ENCODE measurements at places on chromosomes 4 and X.

DNA sequence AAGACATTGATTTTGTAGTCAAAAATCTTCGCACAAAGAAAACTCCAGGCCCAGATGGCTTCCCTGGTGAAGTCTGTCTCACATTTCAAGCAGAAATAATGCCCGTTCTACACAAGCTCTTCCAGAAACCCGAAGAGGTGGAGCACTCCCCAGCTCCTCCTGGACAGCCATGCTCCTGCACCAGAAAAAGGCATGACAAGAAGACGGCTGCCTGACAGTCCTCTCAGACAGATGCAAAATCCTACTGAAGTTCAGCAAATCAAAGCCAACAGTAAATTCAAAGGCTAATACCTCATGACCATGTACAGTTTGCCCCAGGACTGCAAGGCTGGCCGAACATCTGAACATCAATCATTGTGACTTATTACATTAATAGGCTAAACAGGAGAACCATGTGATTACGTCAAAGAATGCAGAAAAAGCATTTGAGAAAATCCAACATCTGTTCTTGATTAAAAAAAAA lies 30.8 kb upstream of the MXD4 start:
- peak; percentile 10 for DNase-seq

DNA sequence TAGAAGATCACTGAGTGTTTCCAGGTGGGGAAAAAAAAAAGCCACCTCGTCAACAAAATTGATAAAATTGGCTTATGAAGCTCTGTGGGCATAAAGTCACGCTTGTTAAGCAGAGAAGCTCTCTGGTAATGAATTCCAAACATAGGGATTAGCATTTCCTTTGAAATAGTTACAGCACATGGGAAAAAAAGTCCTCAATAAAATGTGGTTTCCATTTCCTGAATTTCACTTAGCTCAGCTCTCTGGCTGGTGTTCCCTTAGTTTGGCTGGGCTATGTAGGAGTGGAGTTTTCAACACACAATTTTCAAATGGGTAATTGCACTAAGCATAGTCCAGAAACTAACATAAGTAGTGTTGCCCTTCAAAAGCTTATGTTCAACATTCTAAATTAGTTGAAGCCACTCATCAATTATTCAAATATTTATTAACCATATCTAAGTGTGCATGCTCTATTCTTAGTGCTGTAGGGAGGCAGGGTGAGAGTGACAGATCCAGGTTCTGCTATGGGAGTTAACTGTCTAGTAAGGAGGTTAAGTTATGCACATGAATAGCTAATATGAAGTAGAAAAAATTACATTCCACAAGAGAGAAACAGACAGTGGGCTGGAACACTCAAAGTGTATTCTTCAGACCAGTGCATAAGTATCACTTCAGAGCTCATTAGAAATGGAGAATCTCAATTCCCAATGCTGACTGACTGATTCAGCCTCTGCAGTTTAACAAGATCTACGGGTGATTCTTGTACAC lies 445.7 kb downstream of the SMARCA1 start:
- no peak for DNase-seq

DNA sequence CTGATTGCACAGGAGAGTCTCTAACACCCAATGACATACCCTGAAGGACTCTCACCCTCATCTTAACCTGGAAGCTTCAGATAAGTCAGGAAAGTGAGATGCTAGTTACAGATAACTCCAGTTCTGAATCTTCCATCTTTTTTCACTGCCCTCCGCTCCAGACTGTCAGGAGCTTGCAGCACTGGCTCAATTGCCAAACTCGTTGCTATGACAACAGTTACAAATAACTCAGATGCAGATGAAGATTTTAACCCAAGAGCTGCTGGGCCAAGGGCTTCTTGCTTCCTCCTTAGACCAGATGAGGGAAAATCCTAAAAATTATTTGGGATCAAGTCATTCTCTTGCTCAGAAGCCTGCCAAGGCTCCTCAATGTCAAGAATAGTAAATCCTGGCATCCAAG lies 109.1 kb upstream of the HUWE1 start:
- DNase-seq, result peak; percentile 3

GRCh38 chrX:56232221-56233082 lies at the start of gene KLF8:
Gene KLF8 (plus strand): TSS chrX:56232356. CDS start chrX:56233335, 979 bp downstream.
- DNase-seq, result peak; percentile 1

- DNase-seq, result no peak
Measured at GRCh38 chr4:17068891-17069290, 170.4 kb upstream of the LDB2 start.

DNA sequence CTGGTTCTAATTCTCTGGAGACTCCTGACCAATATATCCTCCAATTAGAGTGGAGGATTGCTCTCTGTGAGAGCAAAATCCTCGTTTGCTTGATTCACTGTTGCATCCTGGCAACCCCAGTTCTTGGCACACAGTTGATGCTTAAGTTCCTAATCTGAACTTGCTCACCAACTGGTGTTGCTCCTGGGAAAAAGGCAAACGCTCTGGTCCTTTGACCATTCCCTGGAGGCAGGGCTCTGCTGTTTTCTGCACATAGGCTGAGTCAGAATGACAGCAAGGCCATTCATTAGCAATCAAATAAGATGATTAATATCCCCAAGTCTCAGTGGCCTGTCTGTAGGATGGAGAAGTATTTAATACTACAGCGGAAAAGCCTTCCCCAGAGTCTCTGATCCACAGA lies 172.7 kb upstream of the TBC1D9 start:
- DNase-seq, result no peak

DNA sequence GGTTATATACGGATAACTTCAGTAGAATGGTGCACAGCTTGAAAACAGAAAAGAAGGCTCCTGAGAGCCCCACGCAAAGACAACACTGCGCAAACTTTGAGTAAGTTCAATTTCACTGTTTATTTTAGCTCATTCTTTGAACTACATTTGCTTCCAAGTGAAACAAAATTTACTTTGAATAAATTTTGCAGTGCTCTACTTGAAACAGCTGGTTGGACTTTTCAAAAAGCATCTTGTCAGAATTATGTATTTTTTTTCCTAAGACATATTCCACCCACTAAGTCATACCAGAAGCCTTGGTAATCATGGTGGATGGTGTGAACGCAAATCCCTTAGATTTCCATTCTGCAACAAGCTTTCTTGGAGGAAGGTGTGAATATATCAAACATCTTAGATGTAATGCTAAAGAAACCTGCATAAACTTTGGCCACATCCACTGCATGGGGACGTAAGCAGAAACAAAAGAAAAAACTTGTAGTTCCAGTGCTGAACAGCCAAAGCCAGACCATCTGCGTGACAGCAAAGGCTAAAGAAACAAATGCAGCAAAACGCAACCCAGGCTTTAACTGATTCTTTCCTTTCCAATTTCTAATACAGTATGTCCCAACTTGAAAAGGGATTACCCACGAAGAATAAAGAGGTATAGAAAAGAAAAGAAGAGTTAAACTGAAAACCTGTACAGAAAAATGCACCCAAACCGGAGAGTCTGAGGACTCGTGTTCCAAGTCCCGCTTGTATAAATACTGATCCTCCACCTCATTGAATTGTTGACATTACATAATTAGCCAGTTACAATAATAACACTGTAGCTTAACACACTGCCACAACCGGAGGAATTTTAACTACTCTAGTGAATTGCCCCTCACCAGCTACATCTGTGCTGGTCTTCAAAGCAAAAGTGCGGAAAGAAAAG lies 90.9 kb downstream of the SH3RF1 start:
- DNase-seq, result no peak

DNA sequence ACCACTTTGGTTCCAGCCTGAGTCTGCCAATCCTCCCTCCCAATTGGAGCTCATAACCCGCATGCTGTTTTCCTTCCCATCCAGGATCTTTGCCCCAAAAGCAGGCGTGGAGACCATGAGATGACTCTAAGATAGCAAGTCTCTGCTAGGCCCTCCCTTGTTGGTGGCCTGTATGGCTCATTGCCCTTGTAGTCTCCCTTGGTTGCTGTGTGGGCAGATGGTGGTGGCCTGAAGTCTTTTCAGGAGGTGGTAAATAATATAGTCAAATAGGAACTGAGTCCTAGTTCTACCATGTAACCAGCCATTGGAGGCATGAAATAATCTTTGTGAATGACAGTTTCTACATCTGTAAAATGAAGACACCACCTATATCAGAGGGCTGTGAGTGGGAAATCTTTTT lies 1.2 kb downstream of the ATP6AP1 start:
- no peak for DNase-seq

DNA sequence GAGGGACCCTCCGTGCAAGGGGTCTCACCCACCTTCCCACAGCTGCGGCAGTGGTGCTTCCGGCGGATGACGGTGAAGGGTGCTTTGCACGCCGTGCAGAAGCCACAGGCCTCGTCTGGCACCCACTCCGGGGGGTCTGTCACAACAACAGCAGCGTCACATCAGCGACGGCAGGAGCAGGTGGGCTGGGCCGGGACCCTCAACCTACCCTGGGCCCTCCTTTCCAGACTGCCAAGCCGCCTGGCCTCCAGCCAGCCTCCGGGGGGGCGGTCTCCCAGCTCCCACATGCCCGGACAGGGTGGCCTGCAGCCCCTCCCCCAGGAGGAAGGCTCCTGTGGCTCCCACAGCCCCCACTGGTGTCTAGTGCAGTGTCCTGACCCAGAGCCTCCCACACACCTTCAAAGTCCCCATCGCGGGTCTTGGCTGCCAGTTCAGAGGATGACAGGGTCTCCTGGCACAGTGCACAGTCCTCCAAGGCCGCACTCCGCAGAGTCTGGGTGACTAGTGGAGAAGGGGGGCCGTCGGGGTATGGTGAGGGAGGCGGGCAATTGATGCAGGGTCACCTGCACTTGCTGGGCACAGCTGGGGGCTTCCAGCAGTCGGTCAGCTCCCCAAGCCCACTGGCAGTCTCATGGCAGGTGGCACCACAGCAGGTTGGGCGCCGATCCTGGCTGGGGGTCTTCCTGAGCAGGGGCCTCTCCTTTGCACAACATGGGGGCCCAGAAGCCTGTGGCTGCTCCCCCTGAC lies 9.5 kb upstream of the MXD4 start:
- no peak for DNase-seq

DNA sequence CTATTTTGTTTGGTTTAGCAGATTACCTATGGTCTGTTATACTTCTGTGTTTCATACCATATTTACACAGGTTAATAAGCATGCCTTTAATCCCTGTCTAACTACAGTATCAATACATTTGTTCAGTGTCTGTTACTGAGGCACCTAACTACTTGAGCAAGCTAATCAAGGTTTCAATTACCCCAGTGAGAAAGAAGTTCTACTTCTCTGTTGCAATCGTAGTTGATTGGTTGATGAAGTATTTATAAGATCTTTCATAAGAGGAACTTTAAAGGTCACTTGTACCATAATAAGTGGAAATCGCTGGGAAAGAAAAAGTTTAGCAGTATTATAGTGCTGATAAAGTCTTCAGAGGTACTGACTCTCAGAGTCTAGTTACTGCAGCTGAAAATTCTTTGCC lies 490.6 kb downstream of the RPA4 start:
- no peak for DNase-seq

- DNase-seq, result no peak
Measured at GRCh38 chr4:147578593-147578992, 38.6 kb upstream of the TMEM184C start.

DNA sequence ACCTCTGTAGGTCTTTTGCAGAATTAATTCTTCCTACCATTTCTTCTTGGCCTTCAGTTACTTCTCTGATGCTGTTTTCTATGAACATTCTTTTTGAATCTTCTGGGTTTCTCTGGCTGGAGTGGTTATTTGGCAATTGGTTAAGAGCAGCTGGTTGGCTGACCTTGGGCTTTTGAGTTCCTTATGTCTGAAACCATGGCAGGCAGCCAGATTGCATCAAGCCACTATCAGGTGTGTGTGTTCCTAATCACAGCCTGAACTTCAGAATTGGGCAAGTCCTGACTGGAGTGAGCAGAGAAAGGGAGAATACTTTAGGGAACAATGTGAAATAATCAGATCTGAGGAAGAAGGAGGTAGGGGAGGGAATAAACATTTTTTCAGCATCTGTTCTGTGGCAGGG lies 90.2 kb downstream of the ARHGAP10 start:
- DNase-seq, result peak; percentile 83

- DNase-seq, result no peak
Measured at GRCh38 chr4:181855307-181855706, 387.9 kb upstream of the TENM3 start.

GRCh38 chr4:41202820-41203568 lies 11.3 kb downstream of the APBB2 start:
- no peak for DNase-seq

GRCh38 chr4:84279678-84280077 lies 219.4 kb downstream of the NKX6-1 start:
- DNase-seq, result no peak

DNA sequence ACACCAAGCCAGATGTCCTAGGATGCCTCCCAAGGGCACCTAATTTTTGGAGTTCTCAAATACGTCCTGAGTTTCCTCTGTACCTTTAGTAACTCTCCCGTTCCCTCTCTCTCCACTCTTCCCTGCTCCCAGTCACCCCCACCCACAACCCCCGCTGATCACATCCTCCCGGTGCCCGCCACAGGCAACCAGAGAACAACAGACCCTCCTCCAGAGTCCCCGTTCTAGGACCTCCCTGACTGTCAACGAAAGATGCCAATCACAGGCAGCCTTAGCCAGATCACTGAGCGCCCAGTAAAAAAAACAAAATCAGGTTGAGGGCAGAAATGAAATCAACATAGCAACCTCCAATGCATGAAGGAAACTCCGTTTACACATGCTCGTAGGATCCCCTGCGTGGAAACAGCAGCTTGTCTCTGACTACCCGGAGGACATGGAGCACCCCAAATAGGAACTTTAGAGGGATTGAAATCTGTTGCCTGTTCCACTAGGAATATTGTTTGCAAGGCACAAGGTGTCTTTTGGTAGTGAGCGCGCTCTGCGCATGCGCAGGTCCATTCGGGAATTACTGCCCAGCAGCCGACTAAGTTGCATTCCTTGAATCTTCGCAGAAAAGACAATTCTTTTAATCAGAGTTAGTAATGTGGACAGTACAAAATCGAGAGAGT lies at the start of gene GABRB1:
TSS of gene GABRB1 (plus strand) at position 557 of the 668 bp plus-strand sequence.
- peak; percentile 22 for DNase-seq

- no peak for DNase-seq
Measured at GRCh38 chrX:4978613-4979012, 1250.1 kb downstream of the NLGN4X start.

DNA sequence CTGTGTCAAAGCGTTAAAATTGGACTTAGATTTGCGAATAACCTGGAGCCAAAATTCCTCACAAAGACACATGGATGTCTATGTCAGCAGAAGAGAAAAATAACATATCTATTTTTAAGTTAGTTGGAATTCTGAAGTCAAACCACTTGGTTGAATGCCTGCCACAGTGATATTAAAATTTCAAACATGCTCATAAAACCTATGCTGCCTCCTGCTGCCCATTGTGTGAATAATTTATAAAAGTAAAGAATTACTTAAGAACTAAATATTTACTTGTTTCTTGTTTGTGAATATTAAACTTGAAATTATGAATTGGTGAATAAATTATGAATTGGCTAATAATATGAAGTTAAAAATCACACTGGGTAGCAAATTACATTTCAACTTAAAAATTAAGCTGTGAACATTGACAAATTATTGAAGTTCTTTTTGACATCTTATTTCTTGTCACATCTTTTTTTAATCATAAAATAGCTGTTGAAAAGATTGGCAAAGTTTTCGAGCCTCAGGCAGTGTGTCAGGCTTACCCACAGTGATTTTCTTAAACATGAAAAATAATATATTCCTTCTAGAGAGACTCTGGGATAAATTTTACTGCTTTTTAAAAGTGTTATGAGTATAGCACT lies 35.4 kb downstream of the FABP2 start:
- DNase-seq, result peak; percentile 81
